ENCODE measurements at places on chromosomes 2 and 18.

GRCh38 chr2:190653931-190654330 is 5.0 kb downstream of the NAB1 start:
- no peak for DNase-seq

GRCh38 chr2:129117434-129117833 is 798.8 kb upstream of the HS6ST1 start:
- DNase-seq, result peak; percentile 29

DNA sequence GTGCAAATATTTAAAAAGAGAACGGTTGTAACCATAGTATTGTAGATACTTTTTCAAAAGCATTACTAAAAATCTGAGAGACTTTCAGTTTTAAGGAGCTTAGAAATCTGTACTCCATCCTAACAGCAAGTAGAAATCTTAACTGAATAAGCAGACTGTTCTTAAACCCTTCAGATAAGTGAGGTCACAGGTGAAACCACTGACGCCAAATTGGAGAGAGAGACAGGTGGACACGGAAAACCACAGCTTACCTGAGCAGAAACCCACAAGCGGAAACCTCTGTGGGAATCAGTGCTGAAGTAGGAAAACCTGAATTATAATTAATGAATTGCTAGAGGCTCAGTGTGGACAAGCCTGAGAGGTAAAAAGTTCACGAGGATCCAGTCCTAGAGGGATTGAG is 959.4 kb upstream of the CELF4 start:
- no peak for DNase-seq

GRCh38 chr2:152336854-152337510 is 2.0 kb downstream of the FMNL2 start:
- peak; percentile 57 for DNase-seq

DNA sequence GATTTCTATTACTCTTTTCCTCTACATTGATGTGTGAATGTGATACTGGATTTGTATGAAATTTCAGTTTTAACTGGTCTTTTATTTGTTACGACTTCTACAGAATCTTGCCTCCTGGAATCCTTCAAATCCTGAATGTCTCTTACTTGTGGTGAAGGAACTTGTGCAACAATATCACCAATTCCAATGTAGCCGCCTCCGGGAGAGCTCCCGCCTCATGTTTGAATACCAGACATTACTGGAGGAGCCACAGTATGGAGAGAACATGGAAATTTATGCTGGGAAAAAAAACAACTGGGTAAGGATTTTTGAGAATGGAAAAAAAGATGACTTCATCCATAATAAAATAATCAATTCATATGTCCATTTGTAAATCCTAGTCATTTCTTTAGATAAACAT is 134.6 kb downstream of the BABAM2 start:
- no peak for DNase-seq

- no peak for DNase-seq
Observed at GRCh38 chr2:96940001-96940615, 46.3 kb downstream of the FAM178B start.

DNA sequence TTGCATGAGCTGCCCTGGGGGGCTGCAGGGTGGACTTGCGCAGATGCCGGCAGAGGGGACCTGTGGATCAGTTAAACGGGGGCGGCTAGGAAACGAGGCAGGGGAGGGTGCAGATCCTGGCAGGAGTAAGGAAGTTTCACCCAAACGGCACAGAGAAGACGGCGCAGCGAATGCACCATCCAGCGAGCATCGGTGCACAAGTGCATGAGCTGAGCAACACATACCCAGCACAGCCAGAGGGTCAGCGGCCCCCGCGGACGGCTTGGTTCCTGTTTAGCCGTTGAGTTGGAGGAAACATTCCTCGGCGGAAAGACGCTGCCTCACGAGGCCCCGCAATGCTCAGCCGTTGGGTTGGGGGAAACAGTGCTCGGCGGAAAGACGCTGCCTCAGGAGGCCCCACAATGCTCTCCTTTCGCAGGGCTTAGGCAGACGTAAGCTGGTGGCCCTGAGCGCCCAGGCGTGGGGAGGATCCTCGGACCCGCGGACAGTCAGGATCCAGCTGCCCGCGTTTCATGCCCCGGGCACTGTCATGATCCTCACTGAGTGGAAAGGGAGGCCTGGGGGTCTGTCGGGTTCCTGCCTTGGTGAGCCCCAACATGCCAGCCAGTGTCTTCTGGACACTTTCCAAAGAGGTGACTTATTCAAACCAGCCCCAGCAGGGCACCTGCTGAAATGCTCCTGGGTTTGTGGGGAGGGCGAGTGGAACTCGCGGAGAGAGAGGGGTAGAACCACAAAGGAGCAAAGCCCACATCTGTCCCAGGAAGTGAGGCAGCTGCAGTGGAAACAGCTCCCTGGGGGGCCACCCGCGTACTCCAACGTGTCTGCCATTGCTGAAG is 86.3 kb downstream of the NDUFA10 start:
- no peak for DNase-seq

GRCh38 chr18:6487968-6488367 is 73.3 kb upstream of the L3MBTL4 start:
- no peak for DNase-seq

- peak; percentile 21 for DNase-seq
Observed at GRCh38 chr18:21391074-21391673, 149.1 kb downstream of the GREB1L start.

DNA sequence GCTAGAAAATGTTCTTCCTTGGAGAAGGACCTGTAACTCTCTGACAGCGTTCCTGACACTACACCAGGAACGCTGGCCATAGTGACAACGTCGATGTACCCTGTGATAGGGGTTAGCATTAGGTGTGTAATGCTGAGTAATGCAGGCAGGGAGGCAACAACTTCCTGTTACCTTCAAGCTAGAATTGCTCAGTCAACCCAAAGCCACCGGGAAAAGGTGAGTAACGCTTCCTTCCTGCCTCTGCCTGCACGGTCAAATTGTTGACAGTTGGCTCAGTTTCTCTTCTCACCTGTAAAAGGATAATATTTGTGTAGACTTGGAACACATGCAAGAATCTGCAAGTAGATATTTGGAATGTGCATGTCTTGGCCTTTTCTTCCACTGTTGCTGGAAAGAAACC is 12.7 kb downstream of the FAM110C start:
- DNase-seq, result no peak

DNA sequence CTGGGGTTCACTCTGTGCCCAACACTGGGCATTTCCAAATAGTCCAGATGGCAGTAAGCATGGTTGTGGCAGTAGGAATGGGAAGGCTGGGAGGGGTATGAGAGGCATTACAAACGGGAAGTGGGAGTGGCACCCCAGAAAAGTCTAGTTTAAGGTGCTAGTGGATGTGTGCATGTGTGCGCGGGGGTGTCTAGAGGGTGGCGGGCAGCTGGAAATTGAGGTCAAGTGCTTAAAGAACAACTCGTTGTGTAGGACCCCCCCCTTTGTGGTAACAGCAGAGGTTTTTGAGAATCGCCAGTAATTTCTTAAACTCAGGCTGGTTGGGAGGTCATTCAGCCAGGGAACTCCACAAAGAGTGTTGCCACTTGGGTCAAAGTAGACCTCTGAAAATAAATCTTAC is 69.9 kb downstream of the RHBDD1 start:
- no peak for DNase-seq

DNA sequence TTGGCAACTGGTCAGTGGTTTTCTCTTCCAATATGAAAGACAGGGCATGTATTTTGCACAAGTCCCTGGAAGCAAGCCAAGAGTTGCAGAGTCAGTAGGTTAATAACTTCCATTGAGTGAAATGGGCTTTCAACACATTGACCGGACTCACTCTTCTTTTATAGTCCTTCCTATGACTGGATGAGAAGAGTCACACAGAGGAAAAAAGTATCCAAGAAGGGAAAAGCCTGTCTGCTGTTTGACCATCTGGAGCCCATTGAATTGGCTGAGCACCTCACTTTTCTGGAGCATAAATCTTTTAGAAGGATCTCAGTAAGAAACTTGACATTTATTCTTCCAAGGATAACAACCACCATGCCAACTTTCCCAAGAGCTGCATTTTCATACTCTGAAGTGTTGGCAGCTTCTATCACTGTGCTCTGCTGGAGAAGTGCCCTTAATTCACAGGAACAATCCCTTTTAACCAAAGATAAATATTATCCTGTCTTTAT is 45.4 kb downstream of the RASGRP3 start:
- DNase-seq, result peak; percentile 80

GRCh38 chr2:27442920-27443282 is 720 bp downstream of the KRTCAP3 start:
- DNase-seq, result no peak

GRCh38 chr2:222304737-222305515 is 6.1 kb upstream of the PAX3 start:
- DNase-seq, result no peak

DNA sequence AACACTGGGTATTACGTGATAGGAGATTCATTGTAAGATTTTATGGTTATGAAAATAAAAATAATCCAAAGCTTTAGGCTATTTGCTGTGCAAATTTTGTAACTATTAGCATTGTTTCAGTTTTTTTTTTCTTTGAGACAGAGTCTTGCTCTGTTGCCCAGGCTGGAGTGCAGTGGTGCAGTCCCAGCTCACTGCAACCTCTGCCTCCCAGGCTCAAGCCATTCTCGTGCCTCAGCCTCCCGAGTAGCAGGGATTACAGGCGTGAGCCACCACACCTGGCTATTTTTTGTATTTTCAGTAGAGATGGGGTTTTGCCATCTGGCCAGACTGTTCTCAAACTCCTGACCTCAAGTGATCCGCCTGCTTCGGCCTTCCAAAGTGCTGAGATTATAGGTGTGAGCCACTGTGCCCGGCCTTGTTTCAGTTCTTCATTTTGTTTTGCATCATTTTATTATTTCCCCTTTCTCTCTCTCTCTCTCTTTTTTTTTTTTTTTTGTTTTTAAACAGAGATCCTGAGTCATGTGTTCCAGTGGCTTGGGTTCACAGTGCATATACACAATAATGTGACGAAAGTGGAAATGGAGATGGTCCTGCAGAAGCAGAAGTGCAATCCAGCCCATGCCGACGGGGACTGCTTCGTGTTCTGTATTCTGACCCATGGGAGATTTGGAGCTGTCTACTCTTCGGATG is 25.8 kb downstream of the CASP10 start:
- DNase-seq, result no peak

DNA sequence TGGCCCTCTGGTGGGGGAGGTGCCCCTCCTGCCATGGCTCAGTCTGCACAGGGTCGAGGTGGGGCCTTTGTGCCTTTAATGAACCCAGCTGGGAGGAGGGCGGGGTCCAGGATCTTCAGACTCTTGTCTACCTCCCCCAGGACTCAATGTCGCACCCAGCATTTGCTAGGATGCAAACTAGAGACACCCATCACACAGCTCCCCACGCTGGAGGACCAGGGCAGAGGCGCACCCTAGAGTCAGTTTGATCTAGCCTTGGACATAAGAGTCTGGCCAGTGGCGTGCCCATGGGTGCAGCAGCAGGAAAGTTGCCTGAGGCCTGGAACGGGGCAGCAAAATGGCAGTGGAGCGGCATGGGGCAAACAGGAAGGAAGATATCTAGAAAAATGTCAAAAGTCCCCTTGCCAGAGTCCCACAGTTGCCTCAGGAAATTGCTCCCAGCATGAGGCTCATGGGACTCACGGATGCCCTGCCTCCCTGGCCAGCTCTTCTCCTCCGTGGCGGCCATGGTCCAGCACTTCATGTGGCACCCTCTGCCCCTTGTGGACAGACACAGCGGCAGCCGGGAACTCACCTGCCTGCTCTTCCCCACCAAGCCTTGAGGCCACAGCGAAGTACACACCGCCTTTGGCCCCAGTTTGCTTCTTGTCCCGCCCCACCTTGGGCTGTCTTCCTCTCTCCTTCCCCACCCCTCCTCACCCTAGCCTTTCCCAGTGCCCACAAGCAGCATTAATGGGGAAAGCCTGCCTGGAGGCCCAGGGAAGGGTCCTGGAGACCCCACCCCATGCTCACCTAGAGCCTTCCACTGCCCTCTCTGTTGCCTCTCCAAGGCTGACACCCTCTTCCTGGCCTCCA is 17.7 kb downstream of the SH2D6 start:
- DNase-seq, result no peak

- no peak for DNase-seq
Observed at GRCh38 chr2:74884118-74884762, 50.3 kb downstream of the HK2 start.

DNA sequence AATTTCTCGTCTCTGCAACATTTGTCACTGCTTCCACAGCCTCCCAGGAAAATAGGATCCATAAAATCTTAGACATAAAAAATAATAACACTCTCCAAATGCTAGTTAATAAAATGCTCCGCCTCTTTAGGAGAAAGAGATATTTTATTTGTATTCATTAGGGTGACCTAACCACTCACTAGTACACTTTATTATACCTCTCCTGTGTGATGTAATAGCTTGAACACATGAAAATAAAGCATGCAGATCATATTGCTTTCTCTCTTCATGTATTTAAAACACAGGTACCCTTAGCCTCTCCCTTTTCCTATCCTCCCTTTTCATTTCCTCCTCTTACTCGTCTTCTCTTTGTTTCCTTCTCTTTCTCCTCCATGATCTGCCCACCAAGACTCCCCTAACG is 694.2 kb downstream of the EPHA4 start:
- no peak for DNase-seq

GRCh38 chr2:241315879-241316631 is at the start of gene SEPTIN2:
Gene SEPTIN2, plus strand, starts transcription at chr2:241315925. Its CDS starts 8,308 bp downstream, at chr2:241324233.
- DNase-seq, result peak; percentile 53

DNA sequence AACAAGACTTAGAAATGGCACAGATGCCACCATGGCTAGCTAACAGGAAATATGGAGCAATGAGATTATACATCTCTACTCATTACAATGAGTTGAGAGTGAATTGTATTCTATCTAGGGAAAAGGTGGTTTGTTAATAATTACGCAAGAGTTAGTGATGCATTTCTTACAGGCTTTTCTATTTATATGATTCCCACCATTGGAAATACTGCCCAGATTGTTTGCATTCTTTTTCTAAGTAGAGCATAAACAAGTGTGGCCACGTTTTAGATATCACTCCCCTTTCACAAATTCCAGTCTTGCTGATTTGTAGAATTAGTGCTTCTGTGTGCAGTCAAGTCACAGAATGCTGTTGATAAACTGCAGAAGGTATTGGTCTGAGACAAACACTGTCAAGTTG is 56.6 kb downstream of the ZNF804A start:
- DNase-seq, result peak; percentile 72

DNA sequence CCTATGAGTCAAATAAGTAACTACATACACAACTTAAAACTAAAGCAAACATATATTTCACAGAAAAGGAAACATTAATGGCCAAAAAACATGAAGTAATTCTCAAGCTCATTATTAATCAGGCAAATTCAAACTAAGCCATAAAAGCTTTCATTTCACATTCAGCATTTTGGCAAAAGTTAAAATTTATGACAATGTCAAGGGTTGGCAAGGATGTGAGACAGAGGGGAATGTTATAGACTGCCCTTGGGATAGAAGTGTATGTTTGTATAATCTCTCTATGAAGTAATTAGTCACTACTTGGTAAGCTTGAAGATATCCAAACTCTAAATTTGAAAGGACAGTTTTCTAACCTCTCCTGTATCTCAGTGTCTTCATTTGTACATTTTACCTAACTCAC is 539.4 kb downstream of the RIT2 start:
- DNase-seq, result no peak

DNA sequence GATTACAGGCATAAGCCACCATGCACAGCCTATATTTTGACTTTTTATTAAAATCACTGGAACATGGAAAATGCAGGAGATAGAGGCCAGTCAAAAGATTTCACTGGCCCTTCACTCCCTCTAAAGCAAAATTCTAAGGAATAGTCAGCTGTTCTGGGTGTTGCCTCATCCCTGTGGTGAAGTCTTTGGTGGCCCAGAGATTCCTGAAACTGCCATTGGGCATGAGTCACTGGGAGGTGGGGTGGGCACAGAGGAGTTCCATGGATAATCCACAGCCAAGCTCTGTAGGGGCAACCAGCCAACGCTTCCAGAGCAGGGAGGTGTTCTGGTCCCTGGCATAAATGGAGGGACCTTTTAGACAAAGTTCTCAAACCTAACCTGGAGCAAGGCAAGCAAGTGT is 89.7 kb upstream of the TTC39C start:
- DNase-seq, result peak; percentile 47

- DNase-seq, result no peak
Observed at GRCh38 chr18:55221622-55222021, 262.4 kb upstream of the CCDC68 start.

All from fibroblast of pulmonary artery (primary cell).